ENCODE measurements at places on chromosomes 13 and 19. TPM values are rescaled to one million over a fixed set of nuclear protein-coding genes. Genes with fewer than 3 reads are reported as not detected.

DNA sequence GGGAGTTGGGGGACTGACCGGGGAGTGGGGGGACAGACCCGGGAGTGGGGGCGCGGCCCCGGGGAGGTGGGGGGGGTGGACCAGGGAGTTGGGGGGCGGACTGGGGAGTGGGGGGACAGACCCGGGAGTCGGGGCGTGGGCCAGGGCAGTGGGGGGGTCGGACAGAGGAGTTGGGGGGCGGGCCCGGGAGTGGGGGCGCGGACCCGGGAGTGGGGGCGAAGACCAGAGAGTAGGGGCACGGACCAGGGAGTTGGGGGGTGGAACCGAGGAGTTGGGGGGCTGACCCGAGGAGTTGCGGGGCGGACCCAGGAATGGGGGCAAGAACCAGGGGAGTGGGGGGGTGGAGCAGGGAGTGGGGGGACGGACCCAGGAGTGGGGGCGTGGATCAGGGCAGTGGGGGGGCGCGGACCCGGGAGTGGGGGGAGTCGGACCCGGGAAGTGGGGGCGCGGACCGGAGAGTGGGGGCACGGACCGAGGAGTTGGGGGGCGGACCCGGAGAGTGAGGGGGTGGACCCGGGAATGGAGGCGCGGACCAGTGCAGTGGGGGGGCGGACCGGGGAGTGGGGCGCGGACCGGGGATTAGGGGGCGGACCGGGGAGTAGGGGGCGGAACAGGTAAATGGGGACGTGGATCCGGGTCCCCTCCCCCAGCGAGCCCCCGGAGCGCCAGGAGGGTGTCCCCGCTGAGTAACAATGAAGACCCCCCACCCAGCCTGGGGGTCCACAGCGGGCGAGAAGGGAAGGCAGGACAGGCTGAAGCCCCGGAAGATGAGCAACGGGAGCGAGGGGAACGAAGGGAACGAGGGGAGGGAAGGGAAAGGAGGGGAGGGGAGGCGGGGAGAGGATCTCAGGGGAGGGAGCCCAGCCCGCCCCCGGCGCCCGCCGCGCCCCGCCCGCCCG lies 589 bp downstream of the R3HDM4 start:
- H3K36me3 ChIP-seq, result no peaks in the 10 kb centered on the region
- no peaks in the 10 kb centered on the region for H3K4me1 ChIP-seq
- H3K4me3 ChIP-seq, result peak overlapping the region; percentile 69
- no peaks in the 10 kb centered on the region for H3K27me3 ChIP-seq
- no peak overlapping the region for H3K27ac ChIP-seq
- DNase-seq, result peak; percentile 86

GRCh38 chr13:74682746-74683145 lies 548.5 kb upstream of the KLF12 start:
- DNase-seq, result no peak
- H3K4me3 ChIP-seq, result no peak overlapping the region
- no peaks in the 10 kb centered on the region for H3K4me1 ChIP-seq
- no peak overlapping the region for H3K27ac ChIP-seq
- H3K27me3 ChIP-seq, result no peaks in the 10 kb centered on the region

DNA sequence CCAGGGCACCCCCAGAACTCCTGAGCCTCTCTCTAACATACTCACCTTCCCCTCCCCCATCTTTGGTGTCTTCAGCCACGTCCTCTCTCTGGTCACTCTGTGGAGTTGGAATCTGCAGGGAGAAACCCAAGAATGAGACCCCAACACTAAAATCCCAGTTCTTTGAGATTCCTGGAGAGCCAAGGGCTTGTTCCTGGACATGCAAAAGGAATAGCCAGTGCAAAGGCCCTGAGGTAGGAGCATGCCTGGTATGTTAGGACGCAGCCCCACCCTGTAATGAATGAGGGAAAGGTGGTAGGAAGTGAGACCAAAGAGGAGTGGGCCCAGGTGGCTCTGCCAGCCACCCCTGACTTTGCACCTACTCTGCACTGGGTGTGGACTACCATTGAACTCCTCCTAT lies 2.4 kb upstream of the LPAR2 start:
- no peak overlapping the region for H3K4me3 ChIP-seq
- H3K4me1 ChIP-seq, result peaks cover 3% of the 10 kb centered on the region
- no peak overlapping the region for H3K27ac ChIP-seq
- no peaks in the 10 kb centered on the region for H3K36me3 ChIP-seq

GRCh38 chr19:38228005-38228377 lies 4.0 kb upstream of the DPF1 start:
- H3K27ac ChIP-seq, result no peak overlapping the region
- H3K4me3 ChIP-seq, result no peak overlapping the region
- no peaks in the 10 kb centered on the region for H3K36me3 ChIP-seq

GRCh38 chr13:63741029-63741813 lies 2325.6 kb upstream of the PCDH20 start:
- no peaks in the 10 kb centered on the region for H3K36me3 ChIP-seq
- H3K4me1 ChIP-seq, result no peaks in the 10 kb centered on the region
- H3K4me3 ChIP-seq, result no peak overlapping the region

Gene ZNF610
- 4.9 TPM for total RNA-seq

Gene ZNF525
- total RNA-seq, result 17.2 TPM

GRCh38 chr13:105262579-105262978 lies 1272.9 kb downstream of the EFNB2 start:
- H3K27me3 ChIP-seq, result no peaks in the 10 kb centered on the region
- DNase-seq, result no peak
- no peak overlapping the region for H3K27ac ChIP-seq
- H3K36me3 ChIP-seq, result no peaks in the 10 kb centered on the region

DNA sequence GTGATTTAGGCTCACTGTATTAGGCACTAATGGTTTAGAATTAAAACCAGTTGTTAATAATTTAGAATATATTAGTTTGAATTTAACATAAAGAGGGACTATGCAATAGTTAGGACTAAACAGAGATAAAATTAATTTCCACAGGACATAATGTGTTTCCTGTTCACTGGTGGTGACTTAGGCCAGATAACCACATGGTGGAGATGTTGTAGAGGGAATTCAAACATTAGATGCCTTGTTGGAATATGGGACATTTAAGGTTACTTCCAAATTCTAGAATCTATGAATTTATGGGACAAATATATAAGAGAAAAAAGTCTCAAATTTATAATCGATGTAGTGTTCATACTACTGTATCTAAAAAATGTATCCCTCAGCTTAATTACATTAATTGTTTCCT lies 615.5 kb upstream of the KLHL1 start:
- no peaks in the 10 kb centered on the region for H3K27me3 ChIP-seq
- no peak overlapping the region for H3K27ac ChIP-seq
- no peak for DNase-seq
- no peak overlapping the region for H3K4me3 ChIP-seq
- no peaks in the 10 kb centered on the region for H3K4me1 ChIP-seq

Gene NLRP5
- total RNA-seq, result not detected

DNA sequence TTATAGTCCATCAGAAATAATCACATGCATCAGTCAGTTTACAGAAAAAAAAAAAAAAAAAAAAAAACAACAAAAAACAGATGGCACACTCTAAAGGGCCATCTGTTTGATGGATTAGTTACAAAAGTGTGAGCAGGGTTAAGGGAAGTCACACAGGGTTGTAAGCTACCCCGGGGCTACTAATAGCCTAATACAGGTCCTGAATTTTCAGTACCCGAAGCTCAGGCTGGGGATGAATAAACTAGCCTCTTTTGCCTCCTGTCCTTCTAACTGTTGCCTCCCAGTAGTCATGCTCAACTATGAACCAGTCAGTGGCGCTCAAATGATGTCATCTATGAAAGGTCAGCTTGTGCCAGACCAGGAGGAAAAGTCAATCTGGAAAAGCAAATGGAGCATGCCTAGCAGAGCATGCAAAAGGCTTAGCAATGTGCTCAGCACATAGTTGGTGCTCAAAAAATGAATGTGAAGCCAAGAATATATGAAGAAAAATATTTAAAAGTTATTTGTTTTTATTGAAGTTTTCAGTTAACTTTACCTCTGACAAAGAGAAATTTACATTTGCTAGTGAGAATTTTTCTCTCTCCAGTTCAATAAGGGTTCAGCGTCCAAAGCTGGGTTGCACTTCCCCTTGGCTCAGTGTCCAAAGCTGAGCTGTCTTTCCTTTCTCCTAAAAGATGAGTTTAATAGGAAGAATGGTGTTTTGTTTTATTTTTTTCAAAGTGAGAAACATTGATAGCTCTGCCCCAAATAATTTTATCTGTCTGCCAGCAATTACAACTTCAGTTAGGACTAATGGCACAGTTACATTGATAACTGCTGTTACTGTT lies 30.8 kb upstream of the LRCH1 start:
- no peak for DNase-seq
- H3K4me3 ChIP-seq, result no peak overlapping the region
- no peaks in the 10 kb centered on the region for H3K36me3 ChIP-seq
- no peaks in the 10 kb centered on the region for H3K4me1 ChIP-seq

Gene WDR62
- 0.69 TPM for total RNA-seq

DNA sequence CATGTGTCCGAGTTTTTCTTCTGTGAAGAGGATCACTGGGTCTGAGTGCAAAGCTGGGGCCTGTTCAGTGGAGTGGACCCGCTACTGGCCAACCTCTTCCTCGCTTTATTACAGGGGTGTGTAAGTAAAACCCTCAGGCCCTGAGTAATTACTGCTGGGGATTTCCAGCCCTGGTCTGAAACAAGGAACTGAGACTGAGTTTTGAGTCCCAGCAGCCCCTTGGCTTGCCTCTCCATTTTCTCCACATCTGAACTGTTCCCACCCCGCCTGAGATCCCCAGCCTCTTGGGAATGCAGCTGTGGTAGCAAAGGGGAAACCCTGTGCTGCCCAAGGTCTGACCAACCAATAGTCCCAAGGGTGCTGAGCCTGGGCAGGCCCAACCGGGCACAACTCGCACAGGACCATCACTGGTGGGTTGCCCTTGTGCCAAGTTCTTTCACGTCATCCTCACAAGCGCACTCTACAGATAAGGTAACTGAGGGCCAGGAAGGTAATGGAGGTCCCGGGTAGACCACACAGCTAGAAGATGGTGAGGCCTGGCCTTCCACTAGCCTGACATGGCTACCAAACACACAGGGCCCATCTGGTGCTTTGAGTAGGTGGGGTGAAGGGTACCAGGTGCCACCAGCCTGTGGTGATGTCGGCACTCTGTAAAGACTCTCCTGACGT lies 13.7 kb upstream of the SLC35E1 start:
- no peak for DNase-seq
- H3K4me3 ChIP-seq, result no peak overlapping the region
- H3K4me1 ChIP-seq, result peaks cover 24% of the 10 kb centered on the region
- no peaks in the 10 kb centered on the region for H3K27me3 ChIP-seq

DNA sequence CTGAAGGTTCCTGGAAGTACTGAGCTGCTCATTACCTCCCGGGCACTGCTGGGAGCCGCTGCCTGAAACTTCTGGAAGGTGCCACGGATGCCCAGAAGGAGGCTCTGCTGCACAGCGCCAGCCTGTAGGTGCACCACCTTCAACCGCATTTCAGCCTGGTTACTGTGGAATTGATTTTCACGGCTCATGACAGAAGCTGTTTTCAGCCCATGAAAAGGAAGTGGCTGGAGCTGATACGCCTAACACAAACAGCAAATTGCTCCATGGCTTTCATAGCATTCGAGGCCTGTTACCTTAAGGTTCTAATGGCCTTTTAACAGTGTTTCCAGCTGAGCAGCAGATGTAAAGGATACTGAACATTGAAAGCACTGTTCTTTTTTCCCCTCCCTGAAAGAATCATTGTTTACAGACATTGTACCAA lies 22.0 kb downstream of the GPC6 start:
- no peak overlapping the region for H3K4me3 ChIP-seq
- H3K27ac ChIP-seq, result peak overlapping the region; percentile 11
- no peaks in the 10 kb centered on the region for H3K36me3 ChIP-seq
- H3K27me3 ChIP-seq, result no peaks in the 10 kb centered on the region
- DNase-seq, result peak; percentile 79

- no peak overlapping the region for H3K27ac ChIP-seq
- H3K36me3 ChIP-seq, result no peaks in the 10 kb centered on the region
- H3K27me3 ChIP-seq, result no peaks in the 10 kb centered on the region
Observed at GRCh38 chr19:19297759-19298158, 22.6 kb downstream of the SUGP1 start.

GRCh38 chr13:112362021-112362420 lies 14.1 kb upstream of the SPACA7 start:
- H3K4me1 ChIP-seq, result no peaks in the 10 kb centered on the region
- no peak overlapping the region for H3K27ac ChIP-seq
- no peaks in the 10 kb centered on the region for H3K36me3 ChIP-seq
- no peaks in the 10 kb centered on the region for H3K27me3 ChIP-seq
- DNase-seq, result no peak
- H3K4me3 ChIP-seq, result no peak overlapping the region

GRCh38 chr13:79593641-79594275 lies 112.8 kb downstream of the NDFIP2 start:
- DNase-seq, result no peak
- H3K4me3 ChIP-seq, result no peak overlapping the region
- H3K36me3 ChIP-seq, result no peaks in the 10 kb centered on the region
- H3K27me3 ChIP-seq, result no peaks in the 10 kb centered on the region

Gene ZNF460
- total RNA-seq, result 81.3 TPM

Measured in kidney (tissue), 22 donors.